A172 (cell line): ENCODE measurements at places on chromosomes 7 and 10.

DNA sequence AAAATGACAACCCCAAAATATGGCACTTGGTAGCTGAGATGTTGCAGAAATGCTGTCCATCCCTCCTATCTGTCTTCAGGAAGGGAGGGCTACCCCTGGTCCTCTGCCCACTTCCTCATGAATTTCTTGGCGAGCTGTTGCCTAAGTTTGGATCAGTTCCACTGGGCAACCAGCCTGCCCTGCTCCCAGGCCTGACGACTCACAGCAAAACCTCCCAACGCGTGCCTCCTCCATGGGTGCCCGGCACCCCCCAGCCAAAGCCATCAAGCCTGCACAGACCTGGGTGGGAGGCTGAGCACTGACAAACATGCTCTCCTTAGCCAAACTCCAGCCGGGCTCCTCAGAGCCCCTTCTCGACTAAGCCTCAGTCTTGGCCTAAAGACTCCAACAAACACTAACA is 8.9 kb downstream of the VSTM4 start:
- DNase-seq = no peak

DNA sequence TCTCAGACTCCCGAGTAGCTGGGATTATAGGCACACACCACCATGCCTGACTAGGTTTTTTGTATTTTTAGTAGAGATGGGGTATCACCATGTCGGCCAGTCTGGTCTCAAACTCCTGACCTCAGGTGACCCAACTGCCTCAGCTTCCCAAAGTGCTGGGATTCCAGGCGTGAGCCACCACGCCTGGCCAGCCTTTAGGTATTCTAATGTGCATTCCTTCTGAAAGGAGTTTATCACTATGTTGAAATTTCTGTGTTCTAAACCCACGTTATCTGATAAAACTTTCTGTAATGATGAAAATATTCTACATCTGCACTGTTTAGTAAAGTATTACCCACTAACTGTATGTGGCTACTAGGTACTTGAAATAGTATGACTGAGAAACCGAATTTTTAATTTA is 110.6 kb upstream of the IMMP2L start:
- DNase-seq = no peak

DNA sequence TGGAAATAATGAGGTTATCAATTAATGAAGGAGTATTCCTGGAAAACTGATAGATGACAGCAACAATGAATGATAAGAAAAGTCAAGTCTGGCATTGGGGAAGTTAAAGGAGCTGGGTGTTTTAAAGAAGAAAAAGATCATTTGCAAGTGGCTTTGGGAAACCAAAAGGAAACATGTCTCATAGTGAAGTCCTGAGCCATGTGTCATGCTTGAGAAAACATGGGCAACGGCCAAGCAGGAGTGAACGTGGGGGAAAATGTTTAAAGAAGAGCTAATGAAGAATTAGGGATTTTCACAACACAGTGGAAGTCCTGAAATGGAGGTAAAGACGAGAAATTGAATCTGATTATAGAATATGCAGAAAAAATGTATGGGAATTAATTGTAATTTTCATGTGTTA is 1383.2 kb upstream of the CELF2 start:
- DNase-seq = no peak

- no peak for DNase-seq
These were observed at the start of gene ZNF853 for GRCh38 chr7:6614953-6615722. Gene ZNF853, plus strand, starts transcription at chr7:6615610. Its CDS starts 565 bp downstream, at chr7:6616175.

- DNase-seq = peak; percentile 39
These were observed 193.2 kb upstream of the KLF6 start for GRCh38 chr10:3978174-3978573.

DNA sequence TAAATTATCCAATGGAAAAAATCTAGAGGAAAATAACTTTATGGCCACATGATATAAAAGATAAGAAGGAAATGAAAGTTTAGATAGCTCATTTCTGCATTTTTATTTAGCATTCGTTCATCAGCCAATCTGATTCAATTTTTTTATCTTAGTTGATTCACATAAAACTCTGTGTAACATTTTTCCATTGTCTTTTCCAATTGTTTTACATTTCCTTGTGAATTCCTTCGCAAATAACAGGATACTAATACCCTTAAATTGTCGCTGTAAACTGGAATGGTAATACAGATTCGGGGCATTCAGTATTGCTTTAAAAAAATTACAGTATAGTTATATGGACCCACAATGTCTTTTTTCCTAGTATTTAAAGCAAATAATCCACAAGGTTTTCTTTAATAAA is 136.4 kb downstream of the CUBN start:
- no peak for DNase-seq

- DNase-seq = no peak
These were observed 63.1 kb upstream of the KCNIP2 start for GRCh38 chr10:101906586-101907183.

DNA sequence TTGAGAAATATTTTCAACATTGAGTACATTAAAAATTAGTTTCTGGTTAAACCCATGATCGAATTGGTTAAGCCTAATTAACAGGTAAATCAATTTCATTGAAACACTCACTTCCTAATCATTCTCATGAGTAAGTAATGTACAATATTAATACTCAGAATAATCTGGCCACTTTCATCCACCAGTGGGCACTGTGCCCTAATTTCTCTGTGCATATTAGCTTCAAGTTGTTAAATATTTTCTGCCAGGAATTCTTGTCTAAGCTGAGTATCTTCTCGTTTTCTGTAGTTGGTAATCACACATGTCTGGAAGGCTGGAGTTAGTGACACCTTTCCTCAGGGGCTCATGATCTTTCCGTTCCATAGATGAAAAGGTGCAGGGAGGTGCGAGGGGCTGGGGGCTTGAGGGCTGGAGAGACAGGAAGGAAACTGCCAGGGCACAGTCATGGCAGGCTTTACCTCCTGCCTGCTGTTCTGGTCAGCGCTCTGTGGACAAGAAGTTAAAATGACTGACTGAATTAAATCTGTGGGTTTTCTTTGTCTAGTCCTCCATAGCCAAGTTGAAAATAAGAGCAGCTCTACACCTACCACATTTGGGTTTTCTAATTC is 71.9 kb downstream of the WIPF3 start:
- peak; percentile 43 for DNase-seq

- no peak for DNase-seq
These were observed 701.4 kb downstream of the PHTF2 start for GRCh38 chr7:78499971-78500370.
